GM13976 (cell line): ENCODE measurements at places on chromosomes 6 and 20.

- no peak for DNase-seq
Observed at GRCh38 chr20:2335096-2335870, 39.5 kb downstream of the TGM3 start.

DNA sequence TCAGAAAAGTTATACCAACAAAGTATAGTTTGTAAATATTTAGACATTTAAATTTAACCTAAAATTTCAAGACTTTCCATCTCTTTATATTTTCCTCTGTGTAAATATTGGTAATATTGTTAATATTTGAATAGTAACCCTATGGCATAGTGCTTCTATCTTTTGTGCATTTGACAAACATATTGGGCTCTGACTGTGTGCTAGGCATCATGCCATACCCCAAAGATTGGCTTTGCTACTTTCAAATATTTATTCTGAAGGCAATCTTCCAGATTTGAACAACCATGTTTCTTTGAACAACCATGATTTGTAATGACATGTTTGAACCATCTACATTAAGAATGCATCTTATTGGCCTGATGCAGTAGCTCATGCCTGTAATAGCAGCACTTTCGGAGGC lies 15.5 kb upstream of the PRDM1 start:
- DNase-seq, result no peak

DNA sequence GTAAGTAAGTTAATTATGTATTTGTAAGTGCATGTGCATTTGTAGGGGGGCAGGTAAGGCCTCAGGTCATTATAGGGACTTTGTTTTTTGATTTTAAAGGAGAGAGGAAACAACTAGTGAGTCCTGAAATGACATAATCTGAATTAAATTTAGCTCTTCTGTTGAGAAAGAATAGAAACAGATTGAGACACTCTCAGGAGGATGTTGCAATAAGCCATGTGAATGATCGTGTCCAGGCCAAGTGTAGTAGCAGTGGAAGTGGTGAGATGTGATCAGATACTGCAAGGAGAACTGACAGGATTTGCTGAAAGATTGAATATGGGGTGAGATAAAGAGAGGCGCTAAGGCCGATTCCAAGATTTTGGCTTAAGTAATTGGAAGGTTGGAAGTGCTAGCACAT lies 2.6 kb upstream of the CENPW start:
- DNase-seq, result no peak

- DNase-seq, result no peak
Observed at GRCh38 chr20:57867807-57868206, 158.0 kb upstream of the PMEPA1 start.

- DNase-seq, result no peak
Observed at GRCh38 chr6:56852260-56853010, 102.5 kb upstream of the BEND6 start.

DNA sequence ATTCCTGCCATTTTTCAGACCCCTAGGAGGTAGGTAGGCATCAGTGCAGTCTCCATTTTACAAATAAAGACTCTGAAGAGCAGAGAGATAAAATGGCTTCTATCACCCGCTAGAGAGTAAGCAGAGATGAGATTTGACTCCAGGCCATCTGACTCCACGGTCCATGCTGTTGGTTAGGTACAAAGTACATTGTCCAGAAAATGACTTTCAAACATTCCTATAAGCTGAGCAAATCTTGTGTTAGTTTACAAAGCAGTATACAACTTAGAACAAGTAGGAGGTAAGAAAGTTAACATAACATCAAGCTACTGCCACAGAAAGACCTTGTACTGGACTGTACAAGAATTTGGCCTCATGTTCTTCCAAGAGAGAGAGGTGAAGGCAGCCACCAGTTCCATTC lies 14.9 kb downstream of the BTN1A1 start:
- no peak for DNase-seq

DNA sequence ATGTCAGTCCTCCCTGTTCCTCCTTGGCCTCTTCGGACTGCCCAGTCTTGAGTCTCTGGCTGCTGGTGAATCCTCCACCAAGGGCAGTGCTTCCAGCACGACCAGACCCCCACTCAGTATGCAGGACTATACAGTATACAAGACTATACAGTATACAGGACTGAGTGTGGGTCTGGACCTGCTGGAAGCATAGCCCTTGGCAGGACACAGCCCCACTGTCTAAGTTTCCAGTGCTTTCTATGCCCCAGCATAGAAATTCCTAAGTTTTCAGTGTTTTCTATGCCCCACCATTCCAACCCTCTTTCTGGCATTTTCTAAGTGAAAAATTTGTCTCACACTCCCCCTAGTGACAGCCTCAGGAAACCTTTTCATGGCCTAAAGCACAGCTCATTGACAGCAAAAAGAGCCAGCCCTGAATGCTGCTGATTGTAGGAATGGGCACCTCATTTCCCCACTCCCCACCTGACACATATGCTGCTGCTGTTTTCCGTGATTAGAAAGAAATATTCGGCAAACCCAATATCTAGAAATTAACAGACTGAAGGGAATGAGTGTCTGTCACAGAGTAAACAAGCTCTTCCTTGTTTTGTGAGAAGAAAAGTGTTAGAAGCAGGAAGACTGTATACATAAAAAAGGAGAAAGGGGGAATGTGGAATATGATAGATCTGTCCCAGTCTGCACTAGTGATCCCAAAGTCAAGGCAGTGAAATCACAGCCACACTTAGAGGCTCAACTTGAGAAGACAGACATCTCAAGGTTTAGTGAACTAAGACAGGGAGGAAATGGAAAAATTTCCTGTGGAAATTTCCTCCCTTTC lies 206.9 kb downstream of the IBTK start:
- no peak for DNase-seq

DNA sequence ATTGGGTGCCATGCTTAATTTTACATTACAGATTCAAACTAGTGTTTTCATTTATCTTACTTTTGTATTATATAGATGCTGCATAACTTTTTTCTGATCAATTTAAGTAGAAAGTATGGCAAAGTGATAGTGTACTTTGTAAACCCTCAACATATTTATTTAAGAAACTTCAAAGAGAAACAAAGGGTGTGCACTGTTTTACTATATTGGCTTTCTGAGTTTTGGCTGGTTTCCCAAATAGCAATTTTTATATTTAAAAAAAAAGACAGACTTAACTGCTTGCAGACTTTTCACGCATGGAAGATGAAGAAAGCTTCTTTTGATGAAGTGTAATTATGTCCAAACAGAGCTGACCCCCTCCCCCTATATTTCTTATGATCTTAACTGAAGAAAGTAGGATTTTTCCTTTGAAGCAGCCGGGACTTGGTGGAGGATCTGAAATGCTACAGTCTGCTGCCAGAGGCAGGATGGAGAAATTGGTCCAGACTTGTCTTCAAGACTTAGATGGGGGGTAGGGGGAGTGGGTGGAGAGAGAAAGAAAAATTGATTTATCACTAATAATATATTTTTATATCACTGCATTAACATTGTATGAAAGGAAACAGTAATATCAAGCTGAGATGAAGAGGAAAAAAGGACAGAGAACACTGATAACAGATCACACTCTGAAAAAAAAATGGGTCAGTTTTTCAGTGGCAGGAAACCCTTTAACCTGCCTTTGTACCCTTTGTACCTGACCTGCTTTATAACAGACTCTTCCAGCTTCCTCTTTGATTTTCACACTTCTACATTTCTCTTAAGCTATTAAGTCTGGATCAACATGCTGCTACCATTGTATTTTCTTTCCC lies 56.0 kb upstream of the SUPT3H start:
- DNase-seq, result no peak

DNA sequence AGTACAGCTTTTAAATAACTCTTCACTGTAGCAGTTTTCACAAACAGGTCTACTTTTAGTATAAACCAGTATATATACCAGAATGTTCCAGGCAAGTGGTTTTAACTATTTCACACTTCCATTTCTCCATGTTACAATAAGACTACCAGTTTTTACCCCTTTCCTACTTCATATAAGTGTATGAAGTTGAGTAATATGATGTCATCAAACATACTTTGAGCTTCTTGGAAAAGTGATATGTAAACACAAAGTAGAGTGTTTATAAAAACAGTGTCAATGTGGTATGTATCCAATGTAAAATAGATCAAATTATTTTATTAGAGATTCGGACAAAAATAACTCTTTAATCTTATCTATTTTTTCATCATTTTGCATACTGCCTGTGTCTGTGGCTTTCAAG lies 2.5 kb upstream of the PAQR8 start:
- no peak for DNase-seq

- DNase-seq, result no peak
Observed at GRCh38 chr6:45630314-45630713, 252.6 kb upstream of the SUPT3H start.

GRCh38 chr6:127342296-127342945 lies 988 bp downstream of the ECHDC1 start:
- DNase-seq, result no peak

- DNase-seq, result no peak
Observed at GRCh38 chr6:124741341-124741740, 220.9 kb upstream of the RNF217 start.

DNA sequence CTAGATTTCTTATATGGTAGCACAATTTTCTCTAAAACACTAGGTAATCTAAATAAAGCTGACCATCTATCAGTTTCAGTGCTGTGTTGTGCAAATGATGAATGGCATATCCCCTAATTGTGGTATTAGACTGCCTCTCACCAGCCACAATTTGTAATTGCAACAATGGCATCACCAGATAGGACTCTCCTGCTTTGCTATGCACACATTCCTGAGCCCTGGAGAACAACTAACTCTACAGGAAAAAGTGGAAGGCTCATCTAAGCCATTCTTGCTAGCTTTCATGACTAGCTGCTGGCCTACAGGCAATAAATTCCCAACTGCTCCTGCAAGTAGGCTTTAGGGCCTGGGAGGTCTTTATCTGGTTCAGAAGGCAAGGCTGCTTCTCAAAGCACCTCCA lies 974.1 kb downstream of the EYS start:
- no peak for DNase-seq

DNA sequence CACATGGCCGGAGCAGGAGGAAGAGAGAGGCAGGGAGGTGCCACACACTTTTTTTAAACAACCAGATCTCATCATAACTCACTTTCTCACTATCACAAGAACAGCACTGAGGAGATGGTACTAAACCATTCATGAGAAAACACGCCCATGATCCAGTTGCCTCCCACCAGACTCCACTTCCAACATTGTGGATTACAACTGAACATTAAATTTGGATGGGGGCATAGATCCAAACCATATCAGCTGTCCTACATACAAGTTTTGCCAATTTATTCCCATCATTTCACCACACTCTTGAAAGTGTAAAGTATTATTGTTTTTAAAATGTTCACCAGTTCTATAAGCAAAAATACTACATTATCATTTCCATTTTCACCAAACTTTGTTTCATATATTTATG lies 33.9 kb upstream of the VGLL2 start:
- DNase-seq, result no peak

DNA sequence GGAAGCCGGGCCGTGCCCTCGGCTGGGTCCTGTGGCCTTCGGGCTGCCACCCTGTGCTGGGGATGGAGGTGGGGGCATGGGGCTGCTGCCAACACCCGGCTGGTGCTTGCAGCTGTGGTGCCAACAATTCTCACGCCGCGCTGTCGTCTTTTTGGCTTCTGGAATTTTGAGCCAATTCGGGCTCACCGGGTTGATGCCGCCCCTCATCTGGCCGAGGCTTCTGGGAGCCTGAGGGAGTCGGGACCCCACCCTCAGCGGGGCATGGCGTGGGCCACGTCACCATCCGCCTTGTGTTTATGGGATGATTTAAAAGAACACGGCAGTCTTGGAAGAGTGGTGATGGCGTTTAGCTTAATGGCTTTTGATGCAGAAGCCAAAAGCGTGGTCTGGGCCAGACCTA lies 8.7 kb upstream of the NPBWR2 start:
- DNase-seq, result no peak

GRCh38 chr6:145427232-145427631 lies 308.1 kb downstream of the EPM2A start:
- no peak for DNase-seq

- DNase-seq, result peak; percentile 70
Observed at GRCh38 chr6:33696548-33697518, 14.7 kb downstream of the UQCC2 start.

- DNase-seq, result no peak
Observed at GRCh38 chr6:111410371-111410770, 72.6 kb downstream of the REV3L start.

- no peak for DNase-seq
Observed at GRCh38 chr20:63697357-63697867, 960 bp downstream of the TNFRSF6B start.

- no peak for DNase-seq
Observed at GRCh38 chr6:137637121-137637520, 142.9 kb upstream of the OLIG3 start.

GRCh38 chr6:126743076-126743475 lies 375.4 kb upstream of the RSPO3 start:
- no peak for DNase-seq

DNA sequence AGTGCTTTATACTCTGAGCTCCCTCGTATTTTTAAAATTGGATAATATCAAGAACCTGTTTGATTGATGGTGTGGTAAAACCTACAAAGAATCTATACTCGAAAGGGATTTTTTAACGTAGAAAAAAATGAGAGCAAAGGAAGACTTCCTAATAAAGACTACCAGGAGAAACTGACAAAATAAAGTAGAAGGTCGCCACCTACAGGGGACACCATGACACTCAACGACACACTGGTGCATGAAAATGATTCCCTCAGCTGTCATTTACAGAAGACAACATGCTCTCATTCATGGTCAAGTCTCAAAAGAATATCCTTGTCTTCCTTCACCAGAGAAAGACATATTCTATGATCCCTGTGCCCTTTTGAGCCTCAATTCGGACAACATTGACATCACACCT lies 10.1 kb upstream of the NHSL1 start:
- DNase-seq, result peak; percentile 32

DNA sequence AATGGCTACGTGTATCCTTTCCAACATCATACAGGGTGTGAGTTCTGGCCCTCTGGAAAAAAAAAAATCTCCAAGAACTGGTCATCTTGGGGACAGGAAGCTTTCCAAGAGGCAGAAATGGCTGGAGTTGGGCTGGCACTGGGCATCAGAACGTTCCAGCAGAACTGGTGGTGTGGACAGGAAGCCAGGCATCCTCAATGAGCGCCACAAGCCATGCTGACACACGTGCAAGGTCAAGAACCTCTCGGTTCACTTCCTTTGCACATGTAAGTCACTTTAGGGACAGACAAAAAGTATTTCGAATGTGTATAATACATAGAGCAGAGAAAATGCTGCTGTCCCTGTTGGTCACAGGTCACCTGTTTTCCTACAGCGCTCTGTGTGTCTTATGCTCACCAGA lies 27.4 kb upstream of the RIN2 start:
- DNase-seq, result no peak

DNA sequence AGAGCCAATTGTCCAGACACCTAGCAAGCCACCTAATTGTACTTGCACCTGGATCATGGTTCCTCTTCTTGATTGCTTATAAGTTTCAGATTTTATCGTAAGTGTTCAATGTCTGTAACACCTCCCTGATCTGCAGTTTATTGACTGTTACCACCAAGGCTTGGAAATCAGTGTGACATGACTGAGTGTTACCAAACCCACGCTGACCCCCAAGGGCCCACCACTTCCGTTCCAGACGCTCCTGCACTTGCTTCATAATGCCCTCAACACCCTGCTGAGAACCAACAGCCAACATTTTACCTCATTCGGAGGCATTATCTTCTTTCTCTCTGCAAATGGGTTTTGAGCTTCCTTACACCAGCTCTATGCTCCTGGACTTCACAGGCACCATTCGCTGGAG lies 6.3 kb downstream of the CCR6 start:
- DNase-seq, result no peak
